ENCODE measurements at places on chromosomes 16 and 17. TPM values are rescaled to one million over a fixed set of nuclear protein-coding genes. Genes with fewer than 3 reads are reported as not detected.
A peak's percentile ranks its signal among the peaks of the same experiment; 100 is the strongest.

The ASIC2 gene
- polyA plus RNA-seq: 0.16 TPM

The NUDT16L1 gene
- polyA plus RNA-seq: 19.7 TPM

The KRTAP2-2 gene
- not detected for polyA plus RNA-seq

The SLC13A2 gene
- not detected for polyA plus RNA-seq

The ZSCAN10 gene
- 0.02 TPM for polyA plus RNA-seq

The UTS2R gene
- polyA plus RNA-seq: not detected

The GAS7 gene
- 5.2 TPM for polyA plus RNA-seq

The PCTP gene
- polyA plus RNA-seq: 20.4 TPM

The PTGES3L gene
- polyA plus RNA-seq: 0.24 TPM

The KREMEN2 gene
- not detected for polyA plus RNA-seq

- no peak for DNase-seq
Measured at GRCh38 chr17:59391021-59391420, 59.6 kb downstream of the YPEL2 start.

- peak; percentile 12 for DNase-seq
Measured at GRCh38 chr16:11964761-11965551, at the start of gene TNFRSF17. Gene TNFRSF17, plus strand, starts transcription at chr16:11965210. Its CDS starts 115 bp downstream, at chr16:11965325.

GRCh38 chr17:27609611-27610303 lies 21.2 kb upstream of the LGALS9 start:
- DNase-seq: no peak

DNA sequence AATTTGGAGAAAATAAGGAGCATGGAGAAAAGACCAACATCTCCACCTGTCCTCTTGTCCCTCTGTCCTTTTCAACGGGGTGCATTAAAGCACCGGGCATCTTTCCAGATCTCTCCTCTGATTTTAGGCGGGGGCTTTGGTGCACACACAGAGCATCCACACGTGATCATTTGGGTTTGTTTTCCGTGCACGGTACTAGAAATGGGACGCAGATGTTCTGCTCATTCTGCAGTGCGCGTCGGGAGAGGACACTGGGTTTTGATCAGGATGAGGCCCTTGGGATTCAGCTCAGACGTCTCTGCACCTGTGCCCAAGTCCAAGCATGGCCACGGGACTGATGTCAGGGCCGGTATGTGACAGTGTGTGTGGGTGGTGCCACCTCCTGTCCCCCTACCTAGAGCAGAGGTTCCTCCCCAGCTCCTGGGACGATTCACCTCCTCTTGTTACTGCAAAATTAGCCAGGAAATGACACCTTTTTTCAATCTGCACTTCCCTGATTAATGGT lies 31.9 kb downstream of the PDIA2 start:
- no peak for DNase-seq

DNA sequence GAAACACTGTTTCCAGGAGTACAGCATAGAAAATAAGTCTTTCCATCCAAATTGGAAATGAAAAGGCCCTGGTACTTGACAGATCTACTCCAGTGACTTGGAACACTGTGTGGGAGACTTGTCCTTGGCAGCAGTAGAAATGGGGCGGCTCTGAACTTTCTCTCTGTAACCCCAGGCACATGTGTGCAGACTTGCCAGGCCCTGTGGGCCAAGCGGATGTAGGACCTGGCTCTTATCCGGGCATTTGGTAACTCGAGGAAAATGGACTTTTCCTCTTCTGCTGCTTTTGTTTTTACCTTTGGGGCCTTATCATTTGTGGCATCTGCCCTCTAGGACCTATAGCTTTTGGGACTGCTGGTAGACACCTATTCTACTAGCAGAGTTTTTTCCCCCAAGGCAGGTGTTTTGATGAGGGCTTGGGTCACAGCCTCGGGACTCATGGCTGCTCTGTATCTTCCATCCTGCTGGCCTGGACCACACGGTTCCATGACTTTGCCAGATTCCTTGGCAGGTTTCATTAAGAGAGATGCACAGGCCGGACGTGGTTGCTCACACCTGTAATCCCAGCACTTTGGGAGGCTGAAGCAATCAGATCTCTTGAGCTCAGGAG lies 43.5 kb downstream of the SMPD3 start:
- no peak for DNase-seq

DNA sequence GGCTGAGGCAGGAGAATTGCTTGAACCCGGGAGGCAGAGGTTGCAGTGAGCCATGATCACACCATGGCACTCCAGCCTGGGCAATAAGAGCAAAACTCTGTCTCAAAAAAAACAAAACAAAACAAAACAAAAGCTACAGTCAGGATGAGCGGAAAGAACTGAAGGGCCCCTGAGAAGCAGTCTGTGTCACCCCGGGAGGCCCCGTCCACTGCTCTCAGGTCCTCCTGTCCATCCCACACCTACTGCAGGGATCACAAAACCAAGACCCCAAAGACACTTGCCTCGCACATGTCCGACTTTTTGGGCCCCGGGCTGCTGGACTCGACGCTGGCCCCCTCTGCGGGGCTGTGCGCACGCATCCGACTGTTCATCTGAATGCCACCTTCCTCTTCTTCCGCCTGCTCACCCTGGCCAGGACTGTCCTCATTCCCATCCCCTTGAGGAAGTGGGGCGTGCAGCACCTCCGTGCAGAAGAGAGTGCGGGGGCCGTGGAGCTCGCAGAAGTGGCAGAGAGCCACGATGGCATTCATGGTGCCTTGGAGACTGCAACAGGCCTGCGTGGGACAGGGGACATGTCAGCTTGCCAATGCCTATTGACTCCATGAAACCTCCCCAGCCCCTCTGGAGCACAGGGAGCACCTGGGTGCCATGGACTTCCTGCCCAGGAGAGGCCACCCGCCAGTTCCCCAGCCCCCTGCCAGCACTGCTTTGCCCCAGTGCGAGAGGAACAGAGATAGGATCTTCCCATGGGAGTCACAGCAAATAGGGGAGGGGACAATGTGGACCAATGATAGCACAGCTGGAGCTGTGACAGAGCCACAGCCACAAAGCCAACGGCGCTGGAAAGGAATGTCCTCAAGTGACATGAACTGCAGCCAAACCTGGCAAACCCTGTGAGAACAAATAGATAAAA lies 9.1 kb downstream of the FLCN start:
- no peak for DNase-seq

GRCh38 chr17:17724307-17725010 lies 43.2 kb downstream of the RAI1 start:
- DNase-seq: peak; percentile 49

- no peak for DNase-seq
Measured at GRCh38 chr17:12993631-12994030, 24.2 kb downstream of the ELAC2 start.

GRCh38 chr17:65182233-65182632 lies 45.1 kb downstream of the RGS9 start:
- DNase-seq: no peak

- no peak for DNase-seq
Measured at GRCh38 chr17:50640686-50641351, 6.1 kb downstream of the ABCC3 start.

DNA sequence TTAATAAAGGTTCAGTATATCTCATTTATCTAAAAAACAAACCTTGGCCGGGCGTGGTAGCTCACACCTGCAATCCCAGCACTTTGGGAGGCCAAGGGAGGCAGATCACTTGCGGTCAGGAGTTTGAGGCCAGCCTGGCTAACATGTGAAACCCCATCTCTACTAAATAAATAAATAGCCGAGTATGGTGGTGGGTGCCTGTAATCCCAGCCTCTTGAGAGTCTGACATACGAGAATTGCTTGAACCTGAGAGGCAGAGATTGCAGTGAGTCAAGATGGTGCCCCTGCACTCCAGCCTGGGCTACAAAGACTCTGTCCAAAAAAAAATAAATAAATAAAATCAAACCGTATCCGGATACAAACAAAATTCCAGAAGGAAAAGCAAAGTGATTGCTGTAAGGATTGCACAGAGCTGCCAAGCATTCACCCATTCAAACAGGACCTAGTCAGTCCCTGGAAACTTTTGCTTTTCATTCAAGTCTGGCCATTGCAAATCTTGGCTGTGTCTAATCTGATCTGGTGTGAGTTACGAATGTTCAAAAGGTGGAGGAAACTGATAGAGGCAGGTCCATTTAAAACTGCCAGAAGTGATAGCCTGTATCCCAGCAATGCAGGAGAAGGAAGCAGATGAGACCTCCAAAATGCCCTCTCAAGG lies 102.5 kb upstream of the CLEC3A start:
- no peak for DNase-seq

DNA sequence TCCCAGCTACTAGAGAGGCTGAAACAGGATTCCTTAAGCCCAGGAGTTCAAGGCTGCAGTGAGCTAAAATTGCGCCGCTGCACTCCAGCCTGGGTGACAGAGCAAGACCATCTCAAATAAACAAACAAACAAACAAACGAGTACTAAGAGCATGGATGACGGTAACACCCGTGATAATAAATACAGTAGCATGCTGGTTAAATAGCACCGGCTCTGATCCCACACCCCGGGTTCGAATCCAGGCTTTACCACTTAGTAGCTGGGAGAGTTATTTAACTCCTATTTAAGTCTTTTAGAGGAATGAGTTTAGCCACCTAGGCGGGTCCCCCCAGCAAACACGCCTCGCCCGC lies 301 bp upstream of the METTL22 start:
- no peak for DNase-seq

DNA sequence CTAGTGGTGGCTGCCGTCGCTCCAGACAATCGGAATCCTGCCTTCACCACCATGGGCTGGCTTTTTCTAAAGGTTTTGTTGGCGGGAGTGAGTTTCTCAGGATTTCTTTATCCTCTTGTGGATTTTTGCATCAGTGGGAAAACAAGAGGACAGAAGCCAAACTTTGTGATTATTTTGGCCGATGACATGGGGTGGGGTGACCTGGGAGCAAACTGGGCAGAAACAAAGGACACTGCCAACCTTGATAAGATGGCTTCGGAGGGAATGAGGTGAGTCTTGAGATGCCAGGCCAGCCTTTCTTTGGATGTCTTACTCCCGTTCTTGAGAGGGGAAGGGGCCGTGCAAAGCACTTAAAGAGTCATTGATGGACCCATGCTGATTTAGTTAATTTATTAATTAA lies 16.1 kb downstream of the ARSG start:
- no peak for DNase-seq

DNA sequence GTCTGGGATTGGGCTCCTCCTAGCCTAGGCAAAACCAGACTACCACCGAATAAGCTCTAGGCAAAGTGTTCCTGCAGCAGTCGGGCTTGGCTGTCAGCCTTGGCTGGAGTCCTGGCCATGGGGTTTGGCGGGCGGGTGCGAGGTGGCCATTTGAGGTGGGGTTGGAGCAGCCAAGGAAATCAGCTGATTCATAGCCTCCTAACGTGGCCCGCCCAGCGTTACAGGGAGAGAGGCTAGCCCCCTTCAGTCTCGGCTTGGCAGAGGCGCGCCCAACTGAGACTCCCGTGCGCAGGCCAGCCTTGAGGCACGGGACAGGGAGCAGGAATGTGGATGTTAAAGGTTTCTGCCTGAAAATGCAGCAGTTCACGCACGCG lies 1.9 kb downstream of the PMP22 start:
- peak; percentile 91 for DNase-seq

GRCh38 chr17:50269477-50270434 lies 4.5 kb upstream of the TMEM92 start:
- DNase-seq: peak; percentile 88

DNA sequence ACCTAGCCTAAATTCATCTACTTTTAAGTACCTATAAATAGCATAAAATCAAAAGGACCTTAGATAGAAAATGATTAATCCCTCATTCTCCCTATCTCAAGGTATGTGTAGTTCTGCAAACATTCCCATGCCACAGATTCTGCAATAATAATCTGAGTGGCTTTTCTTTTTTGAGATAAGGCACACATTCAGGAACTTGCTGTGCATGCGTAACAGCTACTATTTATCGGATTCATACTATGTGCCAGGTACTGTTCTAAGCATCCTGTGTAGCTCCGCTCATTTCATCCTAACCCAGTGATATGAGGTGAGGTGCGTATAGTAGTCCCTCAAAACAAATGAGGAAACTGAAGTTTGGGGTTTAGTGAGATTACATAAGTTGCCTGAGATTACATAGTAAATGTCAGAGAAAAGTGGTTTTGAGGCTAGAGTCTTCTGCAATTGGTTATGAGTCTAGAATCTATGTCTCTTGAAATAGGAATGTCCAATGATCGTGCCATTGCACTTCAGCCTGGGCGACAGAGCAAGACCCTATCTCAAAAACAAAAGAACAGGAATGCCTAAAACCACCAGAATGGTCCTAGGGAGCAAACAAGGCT lies 2.0 kb upstream of the ZNF263 start:
- no peak for DNase-seq

DNA sequence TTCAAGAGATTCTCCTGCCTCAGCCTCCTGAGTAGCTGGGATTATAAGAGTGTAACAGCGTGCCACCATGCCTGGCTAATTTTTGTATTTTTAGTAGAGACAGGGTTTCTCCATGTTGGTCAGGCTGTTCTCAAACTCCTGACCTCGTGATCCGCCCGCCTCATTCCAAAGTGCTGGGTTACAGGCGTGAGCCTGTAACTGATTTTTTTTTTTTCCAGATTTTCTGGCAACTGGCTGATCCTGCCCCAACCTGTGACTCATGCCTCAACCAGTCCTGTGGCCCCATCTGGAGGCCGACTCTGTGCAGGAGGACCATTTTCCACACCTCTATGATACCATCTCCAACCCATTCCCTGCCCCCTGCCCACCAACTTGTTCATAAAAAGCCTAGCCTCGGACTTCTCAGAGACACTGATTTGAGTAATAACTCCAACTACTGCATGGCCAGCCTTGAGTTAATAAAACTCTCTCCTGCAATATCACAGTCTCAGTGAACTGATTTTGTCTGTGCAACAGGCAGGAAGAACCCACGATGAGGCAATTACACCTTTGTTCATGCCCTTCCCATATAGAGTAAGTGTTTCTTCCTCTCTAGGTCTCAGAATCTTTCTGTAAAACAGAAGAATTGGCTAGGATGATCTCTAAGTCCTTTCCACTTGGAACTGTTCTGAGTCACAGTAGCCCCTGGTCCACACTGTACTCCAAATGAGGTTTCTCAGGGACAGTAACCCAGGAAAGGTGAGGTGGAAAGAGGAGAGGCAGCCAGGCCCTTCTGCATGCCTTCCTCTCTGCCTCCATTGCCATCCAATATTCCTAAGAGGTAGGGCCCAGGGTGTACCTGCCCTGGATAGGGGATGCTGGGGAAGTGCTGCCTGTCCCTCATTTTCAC lies 8.8 kb upstream of the CNOT1 start:
- peak; percentile 90 for DNase-seq

DNA sequence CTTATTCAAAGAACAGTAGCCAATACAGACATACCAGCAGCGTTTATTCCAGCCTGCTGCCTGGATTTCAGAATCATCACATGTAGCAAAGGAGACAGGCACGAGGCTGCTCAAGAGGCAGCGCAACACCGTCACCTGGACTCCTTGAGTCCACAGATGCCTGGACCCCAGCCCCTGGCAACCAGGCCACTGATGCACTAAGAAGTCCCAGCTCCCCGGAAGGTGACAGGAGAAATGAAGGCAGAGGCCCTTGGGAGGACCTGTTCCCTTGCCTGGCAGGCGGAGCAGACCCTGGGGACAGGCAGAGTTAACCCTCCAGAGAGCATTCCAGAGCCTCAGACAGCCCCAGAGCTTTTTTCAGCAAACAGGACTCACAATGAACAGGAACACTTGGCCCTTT lies 16.5 kb downstream of the SMIM5 start:
- no peak for DNase-seq

- no peak for DNase-seq
Measured at GRCh38 chr16:72552654-72553053, 380.7 kb upstream of the PMFBP1 start.

GRCh38 chr17:13001991-13002615 lies 15.7 kb downstream of the ELAC2 start:
- DNase-seq: peak; percentile 44

- no peak for DNase-seq
Measured at GRCh38 chr17:28585851-28586250, 9.2 kb upstream of the ALDOC start.

All from fibroblast of lung (primary cell).